SK-N-DZ (cell line): ENCODE measurements at places on chromosomes 2 and 18.

- DNase-seq, result no peak
Measured at GRCh38 chr2:199199797-199200196, 257.9 kb downstream of the SATB2 start.

DNA sequence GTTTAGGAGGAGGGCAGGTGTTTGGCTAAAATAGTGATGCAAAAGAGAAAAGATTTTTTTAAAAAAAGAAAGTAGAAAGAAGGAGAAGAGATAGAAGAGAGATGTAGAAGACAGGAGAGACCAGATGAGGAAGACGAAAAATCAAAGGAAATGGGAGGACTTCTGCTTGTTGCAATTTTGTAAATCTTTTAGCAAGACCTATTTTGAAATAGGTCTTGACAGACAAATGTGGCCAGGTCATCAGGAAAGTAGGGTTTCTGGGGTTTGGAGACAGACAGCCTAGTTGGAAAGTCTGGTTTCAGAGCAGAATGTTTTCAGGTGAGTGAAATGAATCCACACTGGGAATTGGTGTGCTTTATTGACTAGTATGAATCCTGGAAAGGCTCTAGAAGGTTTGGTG lies 104.5 kb upstream of the CAVIN2 start:
- no peak for DNase-seq

GRCh38 chr18:79111483-79111882 lies 42.3 kb downstream of the ATP9B start:
- DNase-seq, result no peak

GRCh38 chr2:23687713-23688112 lies 239.2 kb downstream of the ATAD2B start:
- DNase-seq, result no peak

DNA sequence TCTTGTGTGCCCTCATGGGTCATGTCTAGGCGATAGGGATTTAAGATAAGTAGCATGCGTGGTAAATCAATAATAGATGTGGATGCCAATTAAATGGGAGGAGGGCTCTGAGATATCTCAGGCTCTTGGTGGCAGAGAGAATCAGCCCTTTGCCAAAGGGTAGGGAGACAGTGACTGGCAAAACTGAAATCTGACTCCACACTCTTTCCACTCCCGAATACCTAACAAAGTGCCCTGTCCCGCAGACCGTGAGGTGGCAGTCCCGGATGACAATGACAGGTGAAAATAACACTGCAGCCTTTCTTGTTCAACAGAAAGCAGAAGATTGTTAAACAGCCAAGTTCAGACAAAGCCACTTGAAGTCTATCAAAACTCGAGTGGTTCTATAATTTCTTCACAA lies 47.0 kb downstream of the C2orf76 start:
- DNase-seq, result no peak

GRCh38 chr2:112625474-112626114 lies 20.1 kb upstream of the SLC20A1 start:
- DNase-seq, result no peak

DNA sequence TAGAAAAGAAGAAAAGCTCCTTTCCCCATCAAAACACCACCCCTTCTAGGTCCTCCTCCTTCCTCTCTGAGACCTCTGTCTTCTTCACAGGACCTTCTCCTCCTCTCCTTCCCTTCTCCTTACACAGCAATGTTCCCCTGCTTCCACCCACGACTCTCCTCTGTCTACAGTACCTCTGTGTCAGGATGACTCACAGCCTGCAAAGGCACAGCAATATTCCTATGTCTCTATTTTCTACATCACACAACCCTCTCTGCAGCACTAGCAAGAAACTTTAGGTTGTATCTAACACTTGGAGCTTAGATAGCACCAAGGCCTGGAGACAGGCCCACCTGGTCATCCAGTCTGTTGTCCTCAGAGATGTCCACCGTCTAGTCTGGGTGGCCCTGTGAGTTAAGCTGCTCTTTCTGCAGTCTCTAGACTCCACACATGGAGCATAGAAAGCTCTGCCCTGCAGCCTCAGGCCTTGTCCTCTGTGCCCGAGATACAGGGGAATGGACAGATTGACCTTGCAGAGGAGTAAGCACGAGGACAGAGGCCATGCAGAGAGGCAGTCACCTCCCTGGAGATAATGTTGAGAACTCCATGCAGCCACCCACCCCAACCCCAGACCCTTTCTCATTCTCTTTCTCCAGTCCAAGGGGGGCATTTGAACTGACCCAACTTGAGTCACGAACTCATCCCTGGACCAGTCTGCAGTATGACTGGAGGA lies 212.0 kb downstream of the TNS1 start:
- no peak for DNase-seq

DNA sequence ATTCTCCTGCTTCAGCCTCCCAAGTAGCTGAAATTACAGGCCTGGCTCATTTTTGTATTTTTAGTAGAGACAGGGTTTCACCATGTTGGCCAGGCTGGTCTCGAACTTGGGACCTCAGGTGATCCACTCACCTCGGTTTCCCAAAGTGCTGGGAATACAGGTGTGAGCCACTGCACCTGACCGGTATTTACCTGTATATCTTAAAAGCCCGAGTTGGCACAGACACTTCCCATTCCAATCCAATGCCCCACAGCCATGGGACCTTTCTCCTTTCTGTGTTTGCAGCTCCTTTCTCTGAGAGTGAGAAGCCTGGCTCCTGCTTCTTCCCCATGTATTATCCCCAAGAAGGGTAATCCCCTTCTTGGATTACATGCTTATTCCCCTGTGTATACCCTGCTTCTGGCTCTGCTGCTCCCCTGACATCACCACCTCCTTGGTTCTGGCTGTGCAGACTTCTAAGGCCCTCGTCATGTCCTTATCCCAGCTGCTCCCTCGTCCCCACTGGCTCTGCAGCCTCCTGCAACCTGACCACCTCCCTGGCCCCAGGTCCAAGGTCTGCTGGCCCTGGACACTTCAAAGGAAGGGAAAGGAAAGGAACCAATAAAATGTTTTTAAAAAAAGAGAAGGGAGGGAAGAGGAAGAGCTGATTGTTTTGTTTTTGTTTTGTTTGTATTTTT lies 52.8 kb downstream of the INPP5D start:
- no peak for DNase-seq

DNA sequence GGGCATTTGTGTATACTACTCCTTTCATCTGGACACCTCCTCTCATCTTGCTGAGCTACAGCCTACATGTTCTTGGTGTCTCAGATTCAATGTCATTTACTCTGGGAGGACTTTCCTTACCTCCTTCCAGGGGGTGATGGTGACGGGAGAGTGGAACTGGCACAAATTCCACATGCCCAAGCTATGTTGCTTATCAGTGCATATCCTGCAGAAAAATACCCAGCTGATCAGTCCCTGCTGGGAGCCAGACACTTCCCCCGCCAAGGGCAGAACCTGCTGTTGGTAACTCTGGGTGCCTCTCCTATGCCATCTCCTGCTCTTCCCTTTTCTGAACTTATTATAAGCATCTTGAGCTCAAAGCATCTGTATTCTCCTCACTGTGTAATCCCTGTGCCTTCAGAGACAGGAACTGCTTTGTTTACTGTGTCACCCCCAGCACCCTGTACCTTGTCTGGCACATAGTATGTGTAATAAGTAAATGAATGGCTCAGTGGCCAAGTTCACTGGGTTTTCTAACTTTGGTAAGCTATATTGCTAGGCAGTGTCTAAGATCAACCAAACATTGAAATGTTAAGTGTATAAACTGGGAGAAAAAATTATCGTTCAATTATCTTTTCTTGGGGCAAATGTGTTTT lies 87.7 kb upstream of the LPIN2 start:
- DNase-seq, result no peak

GRCh38 chr18:24080861-24081260 lies 58.0 kb upstream of the CABYR start:
- DNase-seq, result no peak

GRCh38 chr2:212097001-212097400 lies 441.6 kb downstream of the ERBB4 start:
- no peak for DNase-seq

GRCh38 chr2:120468136-120468535 lies 122.2 kb downstream of the INHBB start:
- DNase-seq, result no peak

- DNase-seq, result no peak
Measured at GRCh38 chr2:196225213-196225612, 53.8 kb upstream of the STK17B start.

- DNase-seq, result no peak
Measured at GRCh38 chr2:181623159-181623558, 33.7 kb downstream of the CERKL start.

- no peak for DNase-seq
Measured at GRCh38 chr2:234292205-234292961, 204.5 kb downstream of the ARL4C start.

GRCh38 chr2:240913810-240914644 lies 7.9 kb downstream of the CROCC2 start:
- peak; percentile 59 for DNase-seq

DNA sequence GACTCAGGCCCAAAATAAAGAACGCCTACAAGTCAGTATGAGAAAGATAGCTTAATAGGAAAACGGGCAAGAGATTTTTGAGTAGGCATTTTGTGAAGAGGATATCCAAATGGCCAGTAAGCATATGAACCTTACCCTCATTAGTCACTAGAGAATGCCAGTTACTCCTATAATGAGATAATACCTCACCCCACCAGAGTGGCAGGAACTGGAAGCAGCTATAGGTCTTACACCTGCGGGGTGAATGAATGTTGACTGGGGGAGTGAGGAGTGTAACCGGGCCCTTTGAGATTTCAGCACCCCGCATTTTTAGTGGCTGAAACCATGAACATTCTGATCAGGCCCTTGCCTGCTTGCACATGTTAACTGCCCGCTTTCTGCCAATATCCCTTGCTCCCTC lies 7.5 kb upstream of the PTPN2 start:
- no peak for DNase-seq

GRCh38 chr2:166373951-166374350 lies 1.8 kb downstream of the SCN9A start:
- peak; percentile 82 for DNase-seq

- no peak for DNase-seq
Measured at GRCh38 chr18:34998661-34999060, 42.6 kb upstream of the MAPRE2 start.

DNA sequence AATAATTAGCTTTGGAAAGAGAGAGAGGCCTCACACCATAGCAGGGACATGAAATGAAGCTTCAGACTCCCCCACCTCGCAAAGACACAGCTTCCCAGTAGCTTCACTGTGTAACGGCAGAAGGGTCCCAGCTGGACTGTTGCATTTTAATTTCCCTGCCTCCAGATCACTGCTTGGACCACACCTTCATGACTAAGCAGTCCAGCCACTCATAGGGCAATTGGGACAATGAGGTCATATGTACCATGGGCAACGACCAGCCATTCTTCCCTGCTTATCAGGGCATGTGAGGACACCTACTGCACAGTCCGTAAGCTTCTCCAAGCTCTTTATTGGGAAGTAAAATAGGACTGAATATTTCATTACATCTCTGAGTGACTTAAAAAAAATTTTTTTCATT lies 183.0 kb downstream of the MREG start:
- DNase-seq, result no peak

- DNase-seq, result no peak
Measured at GRCh38 chr2:159168707-159169106, 117.8 kb downstream of the WDSUB1 start.

- DNase-seq, result no peak
Measured at GRCh38 chr2:215476424-215476823, 40.6 kb upstream of the FN1 start.

DNA sequence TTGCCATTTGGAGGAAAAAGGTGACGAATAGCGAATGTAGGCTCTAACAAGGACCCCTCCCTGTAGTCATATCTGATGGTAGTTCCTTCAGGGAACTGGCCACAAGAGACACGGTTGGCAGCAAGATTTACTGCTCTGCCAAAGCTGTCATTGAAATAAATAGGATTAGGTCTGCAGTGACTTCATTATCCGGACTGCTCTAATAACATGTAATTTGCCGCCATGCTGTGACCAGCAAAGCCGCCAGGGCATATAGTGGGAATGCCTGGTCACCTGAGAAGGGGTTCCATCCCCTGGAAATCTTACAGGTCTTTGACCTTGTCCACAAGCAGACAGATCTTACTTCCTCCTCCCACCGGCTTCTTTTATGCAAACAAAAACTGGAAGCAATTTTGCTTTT lies 59.4 kb upstream of the LAPTM4A start:
- DNase-seq, result no peak

DNA sequence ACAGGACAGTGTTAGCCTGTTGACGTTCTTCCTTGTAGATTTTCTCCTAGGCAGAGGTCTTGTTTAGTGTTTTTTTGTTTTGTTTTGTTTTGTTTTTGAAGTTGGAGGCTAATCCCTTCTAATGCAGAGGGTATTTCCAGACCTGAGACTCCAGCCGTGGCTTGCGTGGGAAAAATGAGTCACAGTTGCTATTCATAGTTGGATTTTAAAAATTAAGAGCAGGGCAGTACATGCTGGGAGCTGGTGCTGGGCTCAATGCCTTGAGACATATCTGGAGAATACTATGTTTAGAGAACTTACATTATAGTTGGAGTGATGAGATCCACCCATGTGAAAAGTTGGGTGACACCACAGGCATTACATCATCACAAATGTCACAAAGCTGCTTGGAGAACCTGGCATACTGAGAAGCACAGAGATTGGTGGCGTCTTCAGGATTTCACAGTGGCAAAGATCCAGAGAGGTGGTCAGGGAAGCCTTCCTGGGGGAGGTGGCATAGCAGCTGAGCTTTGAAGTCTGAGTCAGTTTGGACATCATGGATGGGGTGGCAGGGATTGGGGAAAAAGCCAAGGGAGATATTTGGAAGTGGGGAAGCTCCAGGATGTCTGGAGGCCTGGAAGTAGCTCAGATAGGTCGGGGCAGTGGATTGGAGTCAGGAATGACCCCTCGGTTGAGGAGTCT lies 249.4 kb downstream of the LOXHD1 start:
- DNase-seq, result no peak

- DNase-seq, result peak; percentile 92
Measured at GRCh38 chr2:6309415-6310255, 556.1 kb downstream of the CMPK2 start.

DNA sequence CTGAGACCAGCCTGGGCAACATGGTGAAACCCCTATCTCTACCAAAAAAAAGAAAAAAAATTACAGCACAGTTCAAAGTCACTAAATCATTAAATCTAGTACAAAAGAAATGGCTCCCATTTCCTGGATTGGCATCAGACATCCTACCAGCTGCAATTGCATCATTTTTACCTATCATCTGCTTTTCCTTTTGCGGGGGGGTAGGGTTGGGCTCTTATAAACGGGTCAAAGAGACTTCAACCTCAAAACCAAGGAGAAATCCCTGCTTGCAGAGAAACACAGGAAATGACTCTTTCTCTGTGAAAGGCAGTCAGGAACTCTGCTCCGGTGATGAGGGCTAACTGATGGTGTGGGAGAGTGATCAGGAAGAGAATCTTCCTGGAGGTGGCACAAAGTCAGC lies 45.3 kb upstream of the RFX8 start:
- DNase-seq, result no peak

GRCh38 chr2:164657129-164657528 lies 35.8 kb upstream of the GRB14 start:
- DNase-seq, result no peak

DNA sequence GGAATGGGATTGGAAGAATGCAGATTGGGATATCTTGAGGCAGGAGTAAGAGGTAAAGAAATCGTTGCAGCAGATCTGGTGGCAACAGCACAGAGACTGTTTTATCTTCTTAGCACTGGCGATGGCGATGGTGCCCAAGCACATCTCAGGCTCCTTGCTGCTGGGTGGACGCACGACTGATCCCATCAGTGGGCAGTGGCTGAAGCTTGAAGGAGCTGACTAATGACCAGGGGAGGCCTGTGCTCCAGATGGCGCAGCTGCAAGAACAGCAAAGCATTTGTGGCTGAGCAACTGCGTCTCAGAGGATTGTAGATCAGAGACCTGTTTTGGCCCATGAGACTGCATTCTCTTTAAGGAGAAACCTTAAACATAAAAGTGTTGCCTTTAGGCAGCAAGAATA lies 54.6 kb downstream of the GALR1 start:
- no peak for DNase-seq
